ENCODE measurements at places on chromosomes 4 and X.

DNA sequence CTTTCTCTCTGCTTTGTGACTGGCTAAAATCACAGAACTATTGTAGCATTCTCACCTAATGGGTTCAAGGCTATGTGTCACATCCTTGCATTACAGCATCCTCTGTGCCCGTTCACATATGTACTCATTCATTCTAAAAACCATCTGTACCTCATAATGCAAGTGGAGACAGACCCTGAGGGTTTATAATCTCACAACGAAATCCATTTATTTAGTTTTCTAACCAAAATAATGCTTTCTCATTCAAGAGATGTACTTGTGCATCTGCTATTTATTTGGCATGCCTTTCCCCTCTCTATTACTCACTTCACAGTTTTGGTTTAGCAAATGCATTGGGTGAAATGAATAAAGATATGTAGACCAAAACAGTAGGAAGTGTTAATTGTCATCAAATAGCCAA lies 261.5 kb downstream of the DCHS2 start:
- no peak for DNase-seq

GRCh38 chrX:39840581-39841093 lies 257.1 kb downstream of the BCOR start:
- no peak for DNase-seq

DNA sequence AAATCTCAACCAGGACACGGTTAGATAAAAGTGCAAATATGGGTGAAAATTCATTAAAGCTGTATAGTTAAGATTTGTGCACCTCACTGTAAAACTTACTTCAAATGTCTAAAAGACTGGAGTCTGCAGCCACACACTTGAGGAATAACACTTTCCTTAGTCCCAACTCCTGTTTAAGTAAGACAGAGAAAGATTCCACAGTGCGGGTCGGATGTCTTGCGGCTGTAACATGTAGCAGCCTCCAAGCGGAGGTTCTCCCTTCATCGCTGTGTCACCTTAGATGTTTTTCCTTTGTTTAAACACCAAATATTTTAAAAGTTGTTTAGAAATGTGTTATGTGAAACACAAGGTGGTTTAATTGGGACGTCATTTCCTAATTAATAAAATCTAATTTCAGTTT lies 905 bp upstream of the MAEA start:
- DNase-seq, result no peak

DNA sequence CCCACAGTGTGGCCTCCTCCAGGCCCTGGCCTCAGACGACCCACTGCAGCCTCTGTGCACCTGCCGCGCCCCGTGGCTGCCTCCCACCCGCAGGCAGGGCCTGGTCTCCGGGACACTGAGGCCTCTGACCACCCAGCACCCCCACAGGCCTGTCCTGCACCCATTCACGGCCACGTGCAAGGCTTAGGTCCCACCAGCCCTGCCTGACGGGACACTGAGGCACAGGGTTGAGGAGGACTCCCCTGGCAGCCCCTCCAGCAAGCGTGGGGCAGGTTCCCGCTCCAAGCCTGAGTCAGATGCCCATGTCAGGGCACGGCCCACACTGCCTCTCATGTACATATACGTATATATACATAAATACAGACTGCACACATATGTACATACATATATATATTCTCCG lies 23.5 kb downstream of the NELFA start:
- DNase-seq, result no peak

- DNase-seq, result no peak
Observed at GRCh38 chr4:113575401-113575800, 186.1 kb downstream of the CAMK2D start.

GRCh38 chr4:119526786-119527550 lies 101.6 kb downstream of the PDE5A start:
- DNase-seq, result no peak

DNA sequence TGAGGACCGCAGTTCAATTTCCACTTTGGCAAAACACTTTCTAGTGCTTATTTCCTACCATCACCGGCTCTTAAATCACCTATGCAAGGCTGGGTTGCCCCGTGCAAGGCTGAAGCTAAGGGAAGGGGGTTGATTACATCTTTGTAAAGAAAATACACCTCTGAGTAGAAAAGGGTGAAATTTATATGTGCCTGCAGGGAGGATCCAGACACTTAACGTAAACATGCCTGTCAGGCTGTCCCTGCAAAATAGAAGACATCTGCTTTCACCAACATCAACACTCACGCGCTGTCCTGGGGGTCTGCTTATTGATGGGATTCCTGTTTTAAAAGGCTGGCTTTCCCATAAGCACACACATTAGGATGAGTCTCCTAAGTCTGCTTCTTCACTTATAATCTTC lies 92.0 kb downstream of the PRKX start:
- DNase-seq, result no peak

GRCh38 chr4:5808081-5808741 lies 84.7 kb downstream of the CRMP1 start:
- no peak for DNase-seq

GRCh38 chr4:137707626-137708025 lies 175.3 kb upstream of the PCDH18 start:
- DNase-seq, result no peak

Data from stimulated activated CD8-positive, alpha-beta memory T cell treated with anti-CD3 and anti-CD28 coated beads, Interleukin-2, amount 100 ng/mL, for 1 hour (primary cell).